Activated CD4-positive, alpha-beta T cell treated with anti-CD3 and anti-CD28 coated beads, Interleukin-2, amount 50 U/mL, for 16 hours (primary cell): ENCODE measurements at places on chromosomes 3 and 15.

DNA sequence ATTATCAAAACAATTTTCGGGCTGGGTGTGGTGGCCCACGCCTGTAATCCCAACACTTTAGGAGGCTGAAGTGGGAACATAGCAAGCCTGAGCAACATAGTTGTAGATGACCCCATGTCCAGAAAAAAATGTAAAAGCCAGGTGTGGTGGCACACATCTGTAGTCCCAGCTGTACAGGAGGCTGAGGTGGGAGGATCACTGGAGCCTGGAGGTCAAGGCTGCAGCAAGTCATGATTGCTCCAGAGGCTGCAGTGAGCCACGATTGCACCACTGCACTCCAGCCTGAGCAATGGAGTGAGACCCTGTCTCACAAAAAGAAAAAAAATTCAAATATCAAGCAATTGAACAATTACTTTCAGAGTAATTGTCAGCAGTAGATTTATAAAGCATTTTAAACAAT is 8.0 kb upstream of the PAQR9 start:
- no peak for DNase-seq

DNA sequence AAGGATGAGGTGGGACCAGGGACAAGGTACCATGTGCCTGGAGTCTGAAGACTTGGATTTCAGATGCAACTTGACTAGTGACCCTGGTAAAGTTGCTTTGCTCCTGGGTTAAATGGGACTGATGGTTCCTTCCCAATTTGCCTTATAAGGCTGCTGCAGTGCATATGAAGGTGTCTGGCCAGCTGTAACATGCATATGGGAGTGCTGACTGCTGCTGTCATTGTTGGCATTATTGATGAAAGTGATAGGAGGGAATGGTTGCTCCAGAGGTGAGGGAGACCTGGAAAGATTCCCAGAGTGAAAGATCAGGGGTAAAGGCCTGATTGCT is 20.5 kb downstream of the CYP8B1 start:
- no peak for DNase-seq

GRCh38 chr3:96931119-96931862 is 116.9 kb downstream of the EPHA6 start:
- no peak for DNase-seq

DNA sequence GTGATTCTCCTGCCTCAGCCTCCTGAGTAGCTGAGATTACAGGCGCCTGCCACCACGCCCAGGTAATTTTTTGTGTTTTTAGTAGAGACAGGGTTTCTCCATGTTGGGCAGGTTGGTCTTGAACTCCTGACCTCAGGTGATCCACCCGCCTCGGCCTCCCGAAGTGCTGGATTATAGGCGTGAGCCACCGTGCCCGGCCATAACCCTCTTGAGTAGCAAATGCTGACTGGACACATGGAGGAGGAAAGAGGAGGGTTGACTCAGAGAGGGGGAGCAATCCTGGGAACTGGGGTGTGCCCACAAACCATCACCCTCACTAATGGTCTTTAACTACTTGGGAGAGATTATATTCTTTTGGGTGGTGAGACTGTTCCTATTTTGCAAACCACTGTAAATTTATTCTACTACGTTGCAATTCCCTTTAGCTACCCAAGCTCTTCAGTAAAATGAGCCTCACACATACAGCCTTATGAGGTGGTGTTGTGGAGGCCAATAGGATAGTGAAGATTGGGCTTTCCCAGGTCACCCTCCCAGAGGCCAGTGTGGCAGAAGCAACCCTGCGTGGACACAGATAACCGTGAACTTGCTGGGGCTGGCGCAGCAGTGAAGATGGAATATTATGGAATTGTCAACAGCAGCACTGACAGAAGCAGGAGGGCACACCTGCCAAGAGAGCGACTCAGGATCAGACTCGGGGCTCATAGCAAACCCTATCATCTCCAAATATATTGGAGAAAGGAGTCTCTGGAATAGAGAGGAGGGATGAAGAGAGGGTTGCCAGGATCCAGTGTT is 37.4 kb downstream of the TLNRD1 start:
- DNase-seq, result no peak
